ENCODE measurements at places on chromosomes 2 and 18. TPM values are rescaled to one million over a fixed set of nuclear protein-coding genes. Genes with fewer than 3 reads are reported as not detected.

GYPC gene
- total RNA-seq: 59.0 TPM

ZNF396 gene
- total RNA-seq: 0.33 TPM

MDH1B gene
- total RNA-seq: 9.2 TPM

TXNDC2 gene
- total RNA-seq: 0.05 TPM

ACKR3 gene
- total RNA-seq: 1.7 TPM

SPP2 gene
- not detected for total RNA-seq

BCL11A gene
- not detected for total RNA-seq

EMX1 gene
- 0.34 TPM for total RNA-seq

EML4 gene
- total RNA-seq: 32.1 TPM

CNNM3 gene
- total RNA-seq: 5.5 TPM

EFR3B gene
- total RNA-seq: 2.2 TPM

FBLN7 gene
- 2.9 TPM for total RNA-seq

CD226 gene
- total RNA-seq: 0.17 TPM

MARCHF7 gene
- 178 TPM for total RNA-seq

ALPG gene
- 0.12 TPM for total RNA-seq

SP110 gene
- total RNA-seq: 18.9 TPM

CNNM4 gene
- 5.2 TPM for total RNA-seq

CXCR1 gene
- not detected for total RNA-seq

HTRA2 gene
- total RNA-seq: 70.3 TPM

KLHL30 gene
- total RNA-seq: 6.3 TPM

USP40 gene
- 62.0 TPM for total RNA-seq

HOXD4 gene
- 3.9 TPM for total RNA-seq

PLEKHM3 gene
- total RNA-seq: 4.9 TPM

XRCC5 gene
- 488 TPM for total RNA-seq

ABCB11 gene
- not detected for total RNA-seq

AGXT gene
- total RNA-seq: 0.07 TPM

POTEJ gene
- total RNA-seq: not detected

STAT4 gene
- total RNA-seq: 0.55 TPM

ERBB4 gene
- 0.79 TPM for total RNA-seq

FAM237A gene
- not detected for total RNA-seq

UGT1A6 gene
- total RNA-seq: 0.05 TPM

ANKRD62 gene
- not detected for total RNA-seq

C2orf72 gene
- total RNA-seq: 2.6 TPM

ANKRD30B gene
- 26.2 TPM for total RNA-seq

RUFY4 gene
- not detected for total RNA-seq

DAPL1 gene
- not detected for total RNA-seq

ALLC gene
- total RNA-seq: not detected

CKAP2L gene
- 18.0 TPM for total RNA-seq

DHRS9 gene
- total RNA-seq: not detected

EVX2 gene
- total RNA-seq: not detected

GKN1 gene
- total RNA-seq: not detected

INPP5D gene
- total RNA-seq: 0.84 TPM

MC5R gene
- total RNA-seq: 6.7 TPM

GCFC2 gene
- total RNA-seq: 43.0 TPM

CCNT2 gene
- 22.8 TPM for total RNA-seq

SERPINB12 gene
- not detected for total RNA-seq

NT5C1B gene
- not detected for total RNA-seq

MC4R gene
- total RNA-seq: 3.9 TPM

TMEM169 gene
- total RNA-seq: 0.48 TPM

CNGA3 gene
- not detected for total RNA-seq

PLEK gene
- total RNA-seq: not detected
